Activated T-cell treated with anti-CD3 and anti-CD28 coated beads, Interleukin-2, amount 50 U/mL, for 4 hours (primary cell): ENCODE measurements at places on chromosomes 6 and 20.

GRCh38 chr6:90083891-90084290 lies 189.6 kb downstream of the GJA10 start:
- DNase-seq, result peak; percentile 43

GRCh38 chr6:145258122-145258521 lies 477.2 kb downstream of the EPM2A start:
- DNase-seq, result no peak

DNA sequence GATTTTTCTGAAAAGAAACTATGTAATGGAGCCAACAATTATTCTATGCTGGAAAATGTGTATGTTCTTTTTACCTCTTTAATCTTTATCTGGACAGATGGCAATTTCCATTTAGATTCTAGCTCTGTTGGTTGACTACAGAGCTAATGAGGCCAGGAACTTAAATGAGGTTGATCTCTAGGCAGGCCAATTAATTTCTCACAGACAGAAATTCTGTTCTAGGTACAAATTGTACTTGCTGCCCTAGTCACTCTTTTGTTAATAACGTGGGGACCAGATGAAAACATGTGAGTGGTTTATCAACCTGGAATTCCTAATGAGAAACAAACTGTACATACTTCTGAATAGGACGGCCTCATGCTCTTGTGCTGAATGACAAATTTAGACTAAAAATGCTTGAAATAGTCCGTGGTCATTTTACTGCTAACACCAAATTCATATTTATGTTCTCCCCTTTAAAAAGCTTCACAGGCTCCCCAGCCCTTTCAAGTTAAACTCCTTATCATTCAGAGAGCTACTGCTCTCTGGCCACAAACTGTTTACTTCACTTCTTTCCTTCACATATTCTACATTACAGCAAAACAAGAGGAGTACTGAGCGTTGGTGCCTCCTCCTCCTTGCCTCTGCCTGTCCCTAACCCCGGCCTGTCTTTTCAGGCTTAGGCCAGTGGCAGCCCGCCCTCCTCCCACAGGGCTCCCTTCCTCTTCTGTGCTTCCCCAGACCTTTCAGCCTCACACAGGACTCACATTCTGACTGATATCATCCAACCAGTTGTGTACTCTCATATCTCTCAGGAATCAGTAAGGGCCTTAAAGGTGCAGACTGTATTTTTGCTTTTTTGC lies 41.4 kb downstream of the DTNBP1 start:
- DNase-seq, result no peak

DNA sequence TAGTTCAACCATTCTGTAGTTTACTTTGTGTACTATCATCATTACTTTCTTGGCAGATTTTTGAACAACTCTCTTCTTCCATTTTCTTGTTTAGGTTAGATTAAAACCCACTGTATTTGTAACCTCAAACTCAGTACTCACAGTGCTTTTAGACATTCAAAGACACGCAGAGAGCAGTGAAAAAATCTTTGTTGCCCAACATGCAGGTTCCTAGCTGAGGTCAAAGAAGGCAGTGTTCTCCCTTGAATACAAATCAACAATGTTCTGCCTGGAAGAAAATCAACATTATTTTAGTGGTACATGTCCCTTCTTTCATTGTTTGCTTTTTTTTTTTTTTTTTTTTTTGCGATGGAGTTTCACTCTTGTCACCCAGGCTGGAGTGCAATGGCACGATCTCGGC lies 11.2 kb downstream of the CYB5R4 start:
- no peak for DNase-seq

DNA sequence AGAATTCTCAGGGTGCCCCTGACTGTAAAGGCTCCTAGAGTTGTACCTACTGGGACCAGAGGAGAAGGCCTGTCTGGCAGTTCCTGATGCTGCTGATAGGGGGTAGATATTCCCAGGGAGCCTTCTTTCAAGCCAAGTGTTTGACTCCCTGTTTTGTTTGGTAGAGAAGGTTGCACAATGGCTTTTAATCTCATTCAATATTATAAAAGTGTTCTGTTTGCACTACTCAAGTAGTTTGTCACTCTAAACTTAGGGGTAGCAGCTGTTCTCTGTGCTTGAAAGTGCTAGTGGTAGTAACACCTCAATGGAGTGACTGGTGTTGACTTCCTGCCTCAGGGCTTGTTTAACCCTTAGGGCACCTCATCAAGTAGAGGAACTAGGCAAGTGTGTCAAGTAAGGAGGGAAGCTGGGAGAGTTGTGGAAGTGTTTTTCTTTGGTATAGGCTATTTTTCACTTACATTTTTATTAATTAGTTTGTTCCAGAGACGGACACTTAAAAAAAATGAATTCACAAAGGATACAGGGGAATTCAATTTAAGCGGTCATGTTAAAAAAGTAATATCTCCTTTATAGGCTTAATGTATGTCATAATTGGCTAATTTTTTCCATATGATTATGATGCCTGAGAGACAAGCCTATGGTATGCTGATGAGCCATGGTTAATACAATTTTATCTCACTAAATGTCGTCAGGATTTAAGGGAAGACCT lies 38.1 kb downstream of the BICRAL start:
- DNase-seq, result no peak

- DNase-seq, result no peak
Measured at GRCh38 chr6:11683871-11684270, 94.7 kb downstream of the ADTRP start.

- DNase-seq, result no peak
Measured at GRCh38 chr6:133707456-133707855, 181.5 kb upstream of the TCF21 start.

DNA sequence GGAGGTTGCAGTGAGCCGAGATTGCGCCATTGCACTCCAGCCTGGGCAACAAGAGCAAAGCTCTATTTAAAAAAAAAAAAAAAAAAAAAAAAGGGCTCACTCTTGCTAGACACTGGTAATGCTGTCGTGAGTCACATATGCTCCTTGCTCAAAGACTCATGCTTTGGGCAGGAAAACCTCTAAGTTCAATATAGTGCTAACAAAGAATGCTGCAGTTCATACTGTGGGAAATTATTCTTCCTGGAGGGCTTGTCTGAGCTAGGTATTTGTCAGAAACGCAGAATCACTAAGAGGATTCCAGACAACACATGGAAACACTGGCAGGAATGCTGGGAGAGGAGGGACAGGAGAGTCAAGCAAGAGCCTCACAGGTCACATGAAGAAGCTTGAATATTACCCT lies 2.3 kb upstream of the LYRM2 start:
- no peak for DNase-seq

GRCh38 chr6:52675372-52675771 lies 4.5 kb downstream of the TMEM14A start:
- no peak for DNase-seq

GRCh38 chr6:141482796-141483597 lies 649.7 kb upstream of the GJE1 start:
- DNase-seq, result no peak
